ENCODE measurements at places on chromosomes 12 and 14.

DNA sequence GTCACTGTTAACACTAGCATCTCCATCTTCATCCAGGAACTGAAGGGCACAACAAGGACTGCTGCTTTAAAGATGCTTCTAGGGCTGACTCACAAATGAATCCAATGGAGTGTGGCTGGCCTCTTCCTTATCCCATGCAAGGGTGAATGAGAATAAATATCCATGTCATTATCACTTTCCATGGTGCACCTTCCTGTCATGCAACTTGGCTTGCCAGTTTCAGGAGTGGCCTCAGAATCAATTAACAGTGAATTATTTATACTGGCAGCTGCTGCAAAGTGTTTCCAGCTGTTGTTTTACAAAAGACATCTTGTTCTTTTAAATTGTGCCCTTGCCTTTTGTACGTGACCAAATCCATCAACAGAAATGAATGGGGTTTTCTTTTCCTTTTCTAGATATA is 499.3 kb upstream of the TMEM132C start:
- no peak for DNase-seq

DNA sequence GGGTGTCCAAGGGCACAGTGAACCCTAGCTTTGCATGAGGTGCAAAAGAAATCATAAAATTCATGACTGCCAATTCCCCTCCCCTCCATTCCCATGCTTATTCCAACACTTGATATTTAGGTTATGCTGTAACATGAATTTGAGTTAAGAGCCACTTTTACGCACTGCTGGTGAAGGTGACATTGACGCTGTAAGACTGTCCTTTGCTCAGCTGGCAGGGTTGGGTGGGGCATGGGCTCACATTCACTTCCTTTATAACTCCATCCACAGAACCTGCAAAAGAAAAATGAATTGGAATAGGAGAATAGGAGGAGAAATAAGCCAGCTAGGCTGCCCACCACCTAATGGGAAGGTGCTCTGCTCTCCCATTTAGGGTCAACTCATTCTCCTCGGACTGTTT is 6.9 kb downstream of the NPC2 start:
- no peak for DNase-seq

DNA sequence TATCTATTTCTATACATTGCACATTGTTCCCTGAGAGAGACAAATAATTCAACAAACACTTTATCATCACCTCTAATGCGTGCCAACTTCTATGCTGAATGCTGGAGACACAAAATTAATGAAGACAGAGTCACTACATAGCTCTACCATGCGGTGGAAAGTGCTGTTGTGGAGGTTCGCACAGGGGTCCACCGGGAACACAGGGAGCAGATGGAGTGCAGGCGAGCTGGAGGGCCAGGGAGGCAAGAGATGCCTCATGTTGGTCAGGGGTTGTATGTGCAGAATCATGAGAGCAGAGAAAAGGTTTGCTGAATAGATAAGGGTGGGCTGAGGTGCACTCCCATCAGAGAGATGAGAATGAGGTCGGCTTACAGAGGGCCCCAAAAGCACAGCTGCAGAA is 25.2 kb downstream of the FAM234B start:
- no peak for DNase-seq

DNA sequence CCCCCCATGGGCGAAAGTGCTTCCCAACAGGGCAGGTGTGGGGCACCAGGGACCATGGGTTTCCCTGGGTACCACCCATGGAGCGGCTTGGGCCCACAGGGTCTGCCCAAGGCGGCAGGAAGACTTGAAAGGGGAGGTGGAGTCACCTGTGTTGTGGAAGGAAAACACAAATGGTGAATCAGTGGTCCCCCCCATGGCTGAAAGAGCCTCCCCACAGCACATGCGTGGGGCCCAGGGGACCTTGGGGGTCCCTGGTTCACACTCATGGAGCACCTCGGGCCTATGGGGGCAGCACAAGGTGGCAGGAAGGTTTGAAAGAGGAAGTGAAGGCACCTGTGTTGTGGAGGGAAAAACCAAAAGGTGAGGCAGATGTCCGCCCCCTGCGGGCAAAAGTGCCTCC is 581.9 kb downstream of the ALG10 start:
- DNase-seq: no peak

DNA sequence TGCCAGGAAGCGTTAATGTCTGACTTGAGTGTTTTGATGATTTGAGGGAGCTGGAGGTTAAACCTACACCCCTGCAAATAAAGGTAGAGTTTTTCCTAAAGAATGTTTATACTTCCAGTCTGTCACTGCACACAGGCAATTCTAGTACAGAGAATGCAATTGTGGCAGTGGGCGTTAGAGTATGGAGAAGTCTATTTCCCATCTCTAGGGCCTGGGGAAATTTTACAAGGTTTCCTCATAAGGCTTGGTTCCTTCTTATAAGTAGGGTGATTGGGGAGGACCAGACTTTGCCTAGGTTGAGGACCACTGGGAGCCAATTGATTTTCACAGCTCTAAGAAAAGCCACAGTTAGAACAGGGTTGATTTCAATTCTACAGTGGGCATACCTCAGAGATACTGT is 44.3 kb downstream of the IFNG start:
- DNase-seq: no peak

GRCh38 chr12:19963972-19964371 is 404.4 kb upstream of the PDE3A start:
- DNase-seq: no peak

GRCh38 chr12:50043854-50044253 is 13.5 kb upstream of the ASIC1 start:
- DNase-seq: no peak

DNA sequence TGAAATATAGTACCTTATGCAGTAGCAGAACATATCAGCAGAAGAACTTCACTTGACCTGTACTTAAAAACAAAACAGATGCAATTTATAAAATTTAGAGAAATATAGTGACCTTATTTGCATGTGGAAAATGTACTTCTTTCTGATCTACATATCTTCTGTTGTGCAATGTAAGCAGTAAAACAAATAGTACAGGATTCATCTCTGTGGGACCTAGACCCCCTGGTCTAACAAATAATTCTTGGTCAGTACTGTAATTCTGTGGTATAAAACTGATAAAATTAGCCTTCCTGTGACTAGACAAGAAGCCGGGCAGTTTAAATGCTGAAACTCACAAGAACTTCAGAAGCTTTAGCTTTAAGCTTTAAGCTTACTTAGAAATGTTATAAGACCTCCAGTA is 21.6 kb downstream of the HIF1A start:
- no peak for DNase-seq

DNA sequence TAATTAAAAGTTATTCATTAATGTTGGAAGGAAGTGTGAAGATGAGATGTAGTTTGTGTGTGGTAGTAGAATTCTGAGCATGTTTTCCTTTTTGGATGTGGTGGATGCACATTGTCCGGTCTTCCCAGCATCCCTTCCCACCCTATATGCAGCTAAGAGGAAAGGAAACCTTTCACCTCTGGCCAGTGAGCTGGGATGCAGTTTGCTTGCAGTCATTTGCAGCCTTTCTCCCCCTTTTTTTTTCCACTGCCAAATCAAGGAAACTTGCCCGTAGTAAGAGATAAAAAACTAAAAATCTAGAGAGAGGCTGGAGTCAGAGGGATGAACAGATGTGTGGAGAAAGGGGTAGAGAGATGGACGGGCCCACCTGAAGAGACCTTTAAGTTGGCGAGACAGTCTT is 72.5 kb upstream of the SLC38A2 start:
- no peak for DNase-seq
